ENCODE measurements at places on chromosomes 6 and 20.

- no peak for DNase-seq
Measured at GRCh38 chr6:74782346-74782745, 423.5 kb downstream of the COL12A1 start.

DNA sequence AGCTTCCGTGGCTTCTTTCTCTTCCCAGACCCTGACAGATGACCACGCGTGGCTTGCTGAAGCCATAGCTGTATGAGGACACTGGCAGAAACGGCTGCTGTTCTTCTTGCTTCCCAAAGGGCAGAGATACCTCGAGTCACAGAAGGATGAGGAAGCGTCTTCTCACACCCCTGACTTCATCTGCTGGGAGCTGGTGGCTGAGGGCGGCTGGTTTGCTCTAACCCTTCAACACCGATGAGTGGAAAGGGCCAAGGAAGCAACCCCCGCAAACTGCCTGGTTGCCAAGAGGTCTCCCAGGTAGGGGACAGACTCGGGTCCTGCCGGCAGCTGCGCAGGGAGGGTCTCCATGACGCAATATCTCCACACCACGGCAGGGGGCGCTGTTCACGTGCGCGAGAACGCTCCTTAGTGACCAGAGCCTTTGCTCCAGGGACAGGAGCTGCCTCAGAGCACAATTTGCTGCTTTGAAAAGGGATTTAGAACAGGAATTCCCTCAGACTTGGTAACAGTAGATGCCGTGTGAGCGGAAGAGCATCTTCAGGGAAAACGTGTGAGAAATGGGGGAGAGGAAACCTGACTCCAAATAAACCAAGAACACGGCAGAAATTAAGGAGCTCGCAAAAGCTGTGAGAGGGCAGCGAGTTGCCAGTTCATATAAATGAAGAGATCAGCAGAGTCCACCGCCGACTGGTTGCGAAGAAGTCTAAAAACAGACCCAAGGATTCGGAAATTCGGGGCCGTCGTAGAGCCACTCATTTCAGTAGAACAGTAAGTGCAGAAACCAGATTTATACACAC lies 80.2 kb downstream of the ERMARD start:
- DNase-seq = peak; percentile 30

- no peak for DNase-seq
Measured at GRCh38 chr20:57840504-57841296, 130.9 kb upstream of the PMEPA1 start.

DNA sequence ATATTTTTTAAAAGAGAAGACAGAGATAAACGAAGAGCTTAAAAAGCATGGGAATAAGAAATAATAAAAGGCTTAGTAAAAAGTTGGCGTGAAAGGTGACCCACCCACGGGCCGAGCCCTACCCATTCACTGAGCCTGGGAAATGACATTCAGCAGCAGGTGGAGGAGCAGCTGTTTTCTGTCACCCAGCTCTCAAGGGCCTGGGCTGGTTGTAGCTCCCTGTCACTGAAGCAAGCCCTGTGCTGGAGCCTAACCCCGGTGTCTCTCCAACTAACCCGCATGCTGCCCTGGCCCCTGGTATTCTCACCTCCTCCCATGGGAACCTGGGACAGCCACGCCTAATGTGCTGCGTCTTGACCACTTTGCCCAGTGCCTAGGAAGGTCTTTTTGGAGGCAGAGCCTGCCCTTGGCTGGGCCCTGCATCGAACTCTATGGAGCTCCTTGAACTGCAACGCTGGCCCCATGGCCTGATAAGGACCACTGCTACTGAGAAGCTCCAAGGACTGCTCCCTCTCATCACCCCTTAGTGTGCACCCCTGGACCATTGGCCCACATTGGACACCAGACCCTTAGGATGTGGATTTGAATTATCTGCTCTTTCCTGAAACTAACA lies 68.8 kb upstream of the IYD start:
- DNase-seq = no peak

DNA sequence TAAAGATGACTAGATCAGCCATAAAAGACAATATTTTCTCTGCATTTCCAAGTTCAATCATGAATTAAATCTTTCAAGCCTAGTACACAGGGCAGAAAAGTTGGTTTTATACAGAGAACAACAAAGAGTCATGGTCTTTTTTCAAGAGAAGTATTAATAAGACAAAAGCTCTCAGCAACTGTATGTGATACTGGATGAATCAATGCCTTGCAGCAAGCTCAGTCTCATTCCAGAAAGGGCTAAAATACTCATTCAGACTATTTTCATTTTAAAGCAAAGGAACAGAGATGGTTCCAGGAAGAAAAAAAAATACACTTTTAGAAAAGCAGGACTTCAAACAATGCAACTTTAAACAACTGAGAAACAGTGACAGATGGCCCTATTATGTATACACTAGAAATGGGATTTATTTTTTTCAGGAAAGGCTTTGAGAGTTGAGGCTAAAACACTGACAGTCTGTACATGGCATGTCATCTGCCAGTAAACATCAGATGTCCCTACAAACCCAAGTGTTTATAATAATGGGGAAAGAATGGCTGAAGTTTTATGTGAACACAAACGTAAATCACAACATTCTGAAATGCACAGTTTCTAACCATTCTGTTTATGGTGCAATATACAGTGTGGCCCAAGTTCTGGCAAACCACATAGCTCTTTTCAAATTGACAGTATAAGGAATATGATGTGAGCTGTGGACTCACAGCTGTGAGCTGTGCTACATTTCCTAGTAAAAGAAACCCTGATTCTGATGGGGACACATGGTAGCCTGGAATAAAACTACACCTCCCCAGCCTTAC lies 114.3 kb upstream of the DST start:
- DNase-seq = no peak
